AG09319 (cell line): ENCODE measurements at places on chromosomes 11 and 22.

DNA sequence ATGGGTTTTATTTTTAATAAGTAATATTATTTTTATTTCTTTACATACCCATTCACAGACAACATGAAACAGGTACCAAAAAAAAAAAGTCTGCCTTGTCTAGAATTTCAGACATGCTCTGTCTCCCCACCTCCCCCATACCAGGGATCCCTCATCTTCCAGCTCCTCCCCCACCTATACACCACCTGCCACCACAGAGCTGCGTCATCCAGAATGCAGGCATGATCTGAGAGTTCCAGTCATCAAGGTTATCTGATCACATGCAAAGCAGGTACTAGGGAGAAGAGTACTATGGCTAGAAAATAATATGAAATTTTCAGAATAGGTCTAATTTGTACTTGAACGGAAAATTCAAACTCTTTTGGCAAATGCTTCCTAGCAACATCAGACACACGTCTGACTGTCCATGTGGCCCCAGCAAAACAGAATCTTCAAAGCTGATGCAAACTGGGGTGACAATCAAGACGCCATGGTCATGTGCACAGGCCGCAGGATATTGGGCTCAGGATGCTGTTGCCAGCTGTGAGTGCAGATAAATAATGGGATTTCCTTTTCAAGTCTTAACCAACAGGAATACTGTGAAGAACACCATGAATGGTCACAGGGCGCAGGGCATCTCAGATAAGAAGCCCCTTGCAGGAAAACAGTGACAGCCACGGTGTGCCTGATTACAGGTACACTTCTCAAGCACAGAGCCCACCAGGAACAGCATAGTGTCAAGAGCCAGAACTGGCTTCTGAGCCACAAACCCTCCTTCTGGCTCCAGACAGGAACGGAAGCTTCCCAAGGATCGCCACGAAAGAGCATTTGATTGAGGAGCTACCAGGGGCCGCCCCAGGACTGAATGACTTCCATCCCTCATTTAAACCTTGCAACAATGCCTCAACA, 169.5 kb downstream of the EFCAB6 start:
- DNase-seq = no peak

GRCh38 chr11:127075758-127076157, 75.2 kb upstream of the KIRREL3 start:
- no peak for DNase-seq

DNA sequence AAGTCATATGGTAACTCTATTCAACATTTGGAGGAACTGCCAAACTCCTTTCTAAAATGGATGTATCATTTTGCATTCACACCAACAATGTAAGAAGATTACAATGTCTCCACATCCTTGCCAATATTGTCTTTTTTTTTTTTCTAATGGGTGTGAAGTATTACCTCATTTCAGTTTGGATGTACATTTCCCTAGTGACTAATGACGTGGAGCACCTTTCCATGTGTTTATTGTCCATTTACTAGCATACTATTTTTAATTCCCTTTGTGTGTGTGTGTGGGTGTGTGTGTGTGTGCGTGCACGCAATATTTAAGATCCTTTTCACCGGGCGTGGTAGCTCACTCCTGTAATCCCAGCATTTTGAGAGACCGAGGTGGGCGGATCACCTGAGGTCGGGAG, 62.7 kb downstream of the APOL3 start:
- DNase-seq = no peak

GRCh38 chr11:19756675-19757475, 44.2 kb downstream of the NAV2 start:
- no peak for DNase-seq

DNA sequence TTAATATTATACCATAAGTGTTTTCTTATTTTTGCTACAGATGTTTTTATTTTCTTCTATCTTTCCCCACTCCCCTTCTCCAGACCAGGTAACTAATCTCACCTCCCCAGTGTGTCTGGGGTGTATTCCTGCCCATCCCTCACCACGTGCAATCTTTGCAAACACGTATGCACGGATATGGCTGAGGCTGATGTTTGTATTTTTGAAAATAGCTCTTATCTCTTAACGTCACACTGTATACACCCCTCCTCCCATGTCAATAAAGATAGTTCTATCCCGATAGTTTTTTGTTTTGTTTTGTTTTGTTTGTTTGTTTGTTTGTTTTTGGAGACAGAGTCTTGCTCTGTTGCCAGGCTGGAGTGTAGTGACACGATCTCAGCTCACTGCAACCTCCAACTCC, 127.5 kb downstream of the FBXO7 start:
- no peak for DNase-seq

GRCh38 chr11:111531136-111531535, 9.4 kb upstream of the LAYN start:
- DNase-seq = no peak

DNA sequence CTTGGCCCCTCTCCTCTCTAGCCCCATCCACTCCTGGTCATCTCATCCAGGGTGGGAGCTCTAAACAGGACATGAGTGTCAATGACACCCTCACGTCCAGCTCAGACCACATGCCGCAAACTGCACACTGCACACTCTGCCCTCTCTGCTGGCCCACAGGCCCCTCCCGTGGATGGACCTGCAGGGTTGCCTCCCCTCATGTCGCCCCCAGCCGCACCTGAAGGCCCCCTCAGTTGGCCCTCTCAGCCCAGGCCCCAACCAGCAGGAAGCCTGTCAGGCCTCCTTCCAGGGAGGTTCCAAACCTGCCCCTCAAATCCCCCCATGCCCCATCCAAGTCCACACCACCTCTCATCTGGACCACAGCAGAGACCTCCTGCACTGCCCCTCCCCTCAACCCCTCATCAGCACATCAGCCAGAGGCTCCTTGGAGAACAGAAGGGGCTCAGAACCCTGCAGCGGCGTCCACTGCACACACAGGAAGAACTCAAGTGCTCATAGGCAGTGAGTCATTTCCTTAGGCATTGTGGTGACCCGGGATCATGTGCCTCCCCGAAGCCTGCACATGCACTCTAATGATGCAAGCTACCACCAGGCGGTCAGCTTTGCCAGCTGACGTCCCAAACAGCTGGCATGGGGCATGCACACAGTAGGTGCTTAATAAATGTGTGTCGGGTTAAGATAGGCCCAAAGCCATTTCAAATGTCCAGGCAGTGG, 12.9 kb upstream of the CDKN1C start:
- peak; percentile 44 for DNase-seq

- DNase-seq = no peak
Measured at GRCh38 chr11:117859061-117859460, 17.4 kb downstream of the FXYD6 start.

GRCh38 chr11:44408711-44409470, 99.0 kb upstream of the ALX4 start:
- DNase-seq = no peak

DNA sequence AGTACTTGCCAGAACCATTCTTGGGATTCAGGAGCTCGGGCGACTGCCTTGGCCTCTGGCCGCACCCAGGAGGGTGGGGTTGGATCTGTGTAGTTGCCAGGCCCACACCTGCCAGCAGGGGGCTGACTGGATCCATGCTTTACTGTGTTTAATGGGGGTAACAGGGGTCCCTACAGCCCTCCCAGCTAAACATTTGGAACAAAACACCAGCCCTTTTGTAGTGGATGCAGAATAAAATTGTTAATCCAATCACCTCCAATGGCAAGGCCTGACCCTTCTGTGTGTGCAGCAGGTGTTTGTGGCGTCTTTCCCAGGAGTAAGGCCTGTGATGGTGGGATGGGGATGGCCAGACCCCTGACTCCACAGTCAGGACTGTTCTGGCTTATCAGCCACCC, 22.5 kb downstream of the SUN2 start:
- no peak for DNase-seq

- no peak for DNase-seq
Measured at GRCh38 chr22:40877488-40877887, 15.6 kb upstream of the DNAJB7 start.

- DNase-seq = peak; percentile 65
Measured at GRCh38 chr22:29842740-29843139, 4.7 kb upstream of the ASCC2 start.

DNA sequence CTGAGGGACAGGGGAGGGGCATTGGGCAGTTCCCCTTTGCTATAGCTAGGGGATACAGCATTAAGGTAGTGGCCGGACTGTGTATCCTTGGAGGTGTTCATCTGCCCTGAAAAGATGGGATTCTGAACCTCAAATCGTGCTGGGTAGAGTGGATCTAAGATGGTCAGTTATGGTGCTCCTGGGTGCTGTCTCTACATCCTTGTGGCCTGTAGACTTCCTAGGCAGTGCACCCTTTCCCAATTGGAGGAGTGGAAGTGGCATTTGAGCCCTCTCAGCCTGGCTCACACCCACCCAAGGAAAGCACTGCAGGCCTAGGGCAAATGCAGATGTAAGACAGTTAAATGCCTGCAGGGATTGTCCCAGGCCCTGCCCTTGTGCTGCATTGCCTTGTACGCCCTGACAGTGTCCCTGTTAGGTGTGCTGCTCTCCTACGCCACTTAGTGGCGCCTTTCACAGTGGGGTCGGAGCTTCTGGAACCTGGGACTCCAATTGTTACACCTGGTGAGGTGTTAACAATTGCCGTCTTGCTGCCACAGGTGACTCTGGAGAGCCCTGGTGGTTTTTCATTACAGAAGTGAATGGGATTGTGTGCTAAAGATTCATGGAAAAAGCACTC, 35.0 kb downstream of the PPFIBP2 start:
- no peak for DNase-seq

DNA sequence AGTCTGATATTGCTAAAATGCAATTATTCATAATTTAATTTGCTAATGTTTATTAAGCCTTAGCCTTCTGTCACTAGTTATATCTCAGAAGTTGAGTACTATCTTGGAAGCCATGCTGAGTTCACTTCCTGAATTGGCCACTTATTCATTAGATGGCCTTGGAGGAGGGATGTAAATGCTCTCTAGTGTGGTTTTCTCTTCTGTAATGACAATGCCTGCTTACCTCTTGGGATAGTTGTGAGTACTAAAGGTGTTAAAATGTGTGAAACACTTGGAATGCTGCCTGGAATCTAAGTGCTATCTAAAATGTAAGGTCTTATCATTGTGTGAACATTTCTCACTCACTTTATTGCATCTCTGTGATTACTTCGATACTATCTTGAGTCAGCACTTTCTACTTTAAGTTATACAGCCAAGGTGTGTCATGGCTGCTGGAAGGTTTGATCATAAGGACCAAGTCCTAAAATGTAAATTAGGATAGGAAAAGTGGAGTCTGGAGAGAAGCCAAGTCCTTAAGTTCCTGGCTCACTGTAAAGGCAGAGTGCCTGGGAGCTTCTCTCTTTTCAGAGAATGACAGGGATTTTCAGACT, 12.4 kb downstream of the GLYATL2 start:
- DNase-seq = no peak

DNA sequence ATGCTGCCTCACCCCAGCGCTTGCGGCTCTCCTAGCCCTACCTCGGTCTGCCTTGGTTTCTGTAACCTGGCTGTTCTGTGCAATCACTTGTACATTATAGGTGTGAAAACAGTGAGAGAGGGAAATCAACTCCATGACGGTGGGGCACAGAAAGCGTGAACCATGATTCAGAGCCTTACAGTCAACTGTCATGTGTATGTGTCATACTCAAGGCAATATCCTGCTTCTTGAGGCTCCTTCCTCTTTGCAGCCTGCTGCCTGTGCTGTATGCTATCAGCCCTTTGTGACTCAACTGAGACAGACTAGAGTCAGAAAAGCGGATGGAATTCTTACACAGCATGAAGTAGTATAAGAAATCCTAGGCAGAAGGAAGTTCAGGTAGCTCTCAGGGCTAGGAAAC, 2.1 kb downstream of the NRIP3 start:
- no peak for DNase-seq

- no peak for DNase-seq
Measured at GRCh38 chr11:571802-572185, 4.5 kb upstream of the PHRF1 start.

DNA sequence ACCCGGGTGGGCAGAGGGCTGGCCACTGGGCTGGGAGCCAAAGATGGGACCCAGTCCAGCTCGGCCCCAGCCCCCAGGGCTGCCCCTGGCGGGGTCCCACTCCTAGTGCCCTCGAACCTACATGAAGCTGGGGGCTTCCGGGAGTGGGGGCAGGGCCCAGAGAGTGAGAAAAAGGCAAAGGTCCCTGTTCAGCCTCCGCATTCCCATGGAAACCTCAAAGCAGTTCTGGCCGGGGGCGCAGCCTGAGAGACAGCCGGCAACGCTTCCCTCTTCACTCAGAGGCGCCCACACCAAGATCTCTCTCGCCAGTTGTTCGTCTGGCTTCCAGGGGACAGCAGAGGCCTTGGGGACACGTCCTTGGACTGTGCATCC, 22.4 kb upstream of the ARHGAP8 start:
- DNase-seq = no peak

DNA sequence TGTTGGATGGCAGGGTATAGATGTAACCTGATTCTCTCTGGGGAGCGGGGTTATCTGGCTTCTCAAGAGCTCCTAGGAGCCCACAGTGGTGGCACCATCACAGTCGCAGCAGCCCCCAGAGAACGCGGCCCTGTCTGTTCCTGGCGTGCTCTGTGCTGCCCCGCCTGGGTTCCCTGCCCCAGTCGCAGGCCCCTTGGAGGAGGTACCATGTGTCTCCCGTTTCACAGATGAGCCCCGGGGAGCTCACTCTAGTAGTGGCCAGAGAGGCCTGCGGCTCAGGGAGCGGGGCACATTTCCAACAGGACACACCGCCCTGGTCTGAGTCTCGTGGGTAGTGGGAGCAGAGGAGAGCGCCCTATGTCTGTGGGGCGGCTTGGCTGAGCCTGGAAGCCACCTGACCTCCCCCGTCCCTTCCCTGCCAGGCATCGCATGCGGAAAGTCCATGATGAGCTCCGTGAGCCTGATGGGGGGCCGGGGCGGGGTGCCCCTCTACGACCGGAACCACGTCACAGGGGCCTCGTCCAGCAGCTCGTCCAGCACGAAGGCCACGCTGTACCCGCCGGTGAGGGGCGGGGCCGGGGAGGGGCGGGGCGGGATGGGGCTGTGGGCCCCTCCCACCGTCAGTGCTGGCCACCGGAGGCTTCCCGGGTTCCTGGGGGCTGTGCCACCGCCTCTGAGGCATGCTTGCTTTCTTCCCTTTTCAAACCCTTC, 21.0 kb upstream of the PPP6R3 start:
- DNase-seq = no peak

- DNase-seq = no peak
Measured at GRCh38 chr11:97794876-97795275, 1225.9 kb upstream of the CNTN5 start.

GRCh38 chr11:118154641-118155040, 2.0 kb upstream of the SCN4B start:
- no peak for DNase-seq
